Stimulated activated CD8-positive, alpha-beta memory T cell treated with anti-CD3 and anti-CD28 coated beads, Interleukin-7, amount 100 ng/mL, for 48 hours (primary cell): ENCODE measurements at places on chromosomes 2 and 18.

- no peak for DNase-seq
Measured at GRCh38 chr2:69768235-69768634, 26.3 kb downstream of the ANXA4 start.

GRCh38 chr18:57004366-57005121, 142.3 kb upstream of the BOD1L2 start:
- no peak for DNase-seq

DNA sequence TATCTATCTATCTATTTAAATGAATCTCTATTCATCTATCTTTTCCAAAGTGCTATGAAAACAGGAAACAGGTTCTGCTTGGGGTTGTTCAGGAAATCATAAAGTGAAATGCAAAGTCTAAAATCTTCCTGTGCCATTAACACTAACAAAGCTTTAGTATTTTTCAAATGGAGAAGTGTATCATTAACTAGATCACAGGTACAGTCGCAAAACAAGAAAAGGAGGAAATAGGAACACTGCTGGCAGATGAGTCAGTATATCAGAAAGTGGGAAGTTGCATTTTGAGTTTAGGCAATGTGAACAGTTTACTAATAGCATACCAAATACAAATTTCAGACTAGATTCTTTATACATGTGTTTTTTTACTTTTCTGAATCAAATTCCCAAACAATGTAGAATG, 888.5 kb upstream of the FSHR start:
- DNase-seq = no peak

- DNase-seq = no peak
Measured at GRCh38 chr2:30225131-30225762, 6.1 kb upstream of the LBH start.

- no peak for DNase-seq
Measured at GRCh38 chr2:62587592-62587991, 81.6 kb upstream of the TMEM17 start.

- DNase-seq = no peak
Measured at GRCh38 chr18:15198116-15198389, 450.1 kb downstream of the ANKRD30B start.
